ENCODE measurements at places on chromosomes 4 and X. TPM values are rescaled to one million over a fixed set of nuclear protein-coding genes. Genes with fewer than 3 reads are reported as not detected.

The SPON2 gene
- total RNA-seq = 194 TPM

The USP51 gene
- total RNA-seq = 0.65 TPM

The MAGEC3 gene
- total RNA-seq = not detected

The KANTR gene
- 10.6 TPM for total RNA-seq

The ZCCHC12 gene
- total RNA-seq = not detected

The CLDN2 gene
- total RNA-seq = not detected

The NEXMIF gene
- not detected for total RNA-seq

The RPS6KA6 gene
- 2.6 TPM for total RNA-seq

The NAT8L gene
- total RNA-seq = not detected

The CLIC2 gene
- 0.88 TPM for total RNA-seq

The CFI gene
- total RNA-seq = 12.2 TPM

The PNMA3 gene
- not detected for total RNA-seq

The KCTD8 gene
- total RNA-seq = 0.78 TPM

The CORIN gene
- total RNA-seq = 0.48 TPM

The AKAP4 gene
- not detected for total RNA-seq

The ESX1 gene
- not detected for total RNA-seq

The EVC gene
- 19.9 TPM for total RNA-seq

The PDLIM3 gene
- total RNA-seq = 15.9 TPM

The SLC6A14 gene
- under 0.01 TPM for total RNA-seq

The DYNLT3 gene
- total RNA-seq = 32.3 TPM

The ANOS1 gene
- 0.24 TPM for total RNA-seq

The TMEM154 gene
- 0.72 TPM for total RNA-seq

The ZBTB49 gene
- total RNA-seq = 2.1 TPM

The EXOC1 gene
- 22.9 TPM for total RNA-seq

The FAM184B gene
- not detected for total RNA-seq

The MAGEA12 gene
- total RNA-seq = not detected

The NR0B1 gene
- total RNA-seq = 0.13 TPM

The CAPN6 gene
- total RNA-seq = 0.13 TPM

The SLIT2 gene
- 2.2 TPM for total RNA-seq

The CTSO gene
- total RNA-seq = 10.6 TPM

The UNC5C gene
- total RNA-seq = 11.4 TPM

The FTHL17 gene
- total RNA-seq = not detected

The PQBP1 gene
- total RNA-seq = 50.2 TPM

The TEX11 gene
- total RNA-seq = not detected

Measured in epithelial cell of alveolus of lung (primary cell).